ENCODE measurements at places on chromosomes 3 and 15. TPM values are rescaled to one million over a fixed set of nuclear protein-coding genes. Genes with fewer than 3 reads are reported as not detected.

DNA sequence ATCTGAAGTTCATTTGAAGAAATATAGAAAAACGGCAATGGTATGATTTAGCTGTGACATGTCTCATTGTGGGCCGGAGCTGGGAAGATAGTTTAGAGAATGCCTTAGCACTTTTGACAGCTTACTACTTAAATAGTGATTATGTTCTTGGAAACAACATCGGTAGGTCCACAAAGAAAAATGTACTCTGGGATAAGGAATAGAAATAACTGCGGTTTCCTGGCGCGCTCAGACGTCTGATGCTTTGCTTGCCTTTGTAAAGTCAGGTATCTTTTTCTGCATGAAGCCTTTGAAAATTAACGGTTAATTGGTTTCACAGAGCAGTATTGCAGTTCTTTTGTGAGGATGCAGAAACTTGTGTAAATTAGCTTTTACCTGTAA, 1.4 kb downstream of the USP3 start:
- peaks cover 84% of the 10 kb centered on the region for H3K4me1 ChIP-seq
- peaks cover 5% of the 10 kb centered on the region for H3K27me3 ChIP-seq
- H3K36me3 ChIP-seq = no peaks in the 10 kb centered on the region

- no peak overlapping the region for H3K4me3 ChIP-seq
- H3K36me3 ChIP-seq = peaks cover 19% of the 10 kb centered on the region
- H3K4me1 ChIP-seq = peaks cover 10% of the 10 kb centered on the region
- H3K27me3 ChIP-seq = no peaks in the 10 kb centered on the region
Observed at GRCh38 chr3:14898929-14899328, 48.5 kb upstream of the NR2C2 start.

GRCh38 chr3:46098319-46098761, 71.1 kb upstream of the XCR1 start:
- DNase-seq = no peak
- no peaks in the 10 kb centered on the region for H3K27me3 ChIP-seq
- H3K27ac ChIP-seq = peak overlapping the region; percentile 66
- peaks cover 6% of the 10 kb centered on the region for H3K4me1 ChIP-seq

GRCh38 chr3:7695049-7695448, 806.6 kb upstream of the LMCD1 start:
- H3K36me3 ChIP-seq = no peaks in the 10 kb centered on the region
- H3K27me3 ChIP-seq = no peaks in the 10 kb centered on the region
- no peak overlapping the region for H3K27ac ChIP-seq
- H3K4me3 ChIP-seq = no peak overlapping the region

DNA sequence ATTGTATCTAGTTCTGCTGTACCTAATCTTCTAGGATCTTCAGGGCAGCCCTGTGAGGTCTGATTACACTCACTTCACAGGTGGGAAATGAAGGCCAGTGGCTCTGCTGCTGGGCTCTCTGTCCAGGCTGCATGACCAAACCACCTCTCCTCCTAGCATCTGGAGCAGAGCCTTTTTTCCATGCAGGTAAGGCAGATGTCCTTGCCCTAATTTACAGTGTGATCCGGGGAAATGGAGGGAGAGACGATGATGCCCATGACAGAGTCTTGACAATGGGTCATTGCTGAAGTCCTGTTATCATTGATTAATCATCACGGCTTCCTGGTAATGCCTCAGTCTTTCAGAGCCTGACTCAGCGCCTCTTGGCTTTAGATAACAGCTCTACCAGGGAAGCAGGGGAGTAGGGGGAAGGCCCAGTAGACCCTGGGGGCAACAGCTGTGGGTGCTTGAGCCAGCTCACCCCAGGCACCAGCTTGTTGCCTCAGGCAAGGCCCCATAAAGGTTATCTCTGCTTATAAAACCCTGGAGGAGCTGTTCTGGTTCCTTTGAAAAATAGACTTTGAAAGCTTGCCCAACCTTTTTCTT, 153.4 kb downstream of the GABRG3 start:
- H3K27me3 ChIP-seq = no peaks in the 10 kb centered on the region
- peak; percentile 91 for DNase-seq

GRCh38 chr3:184553385-184553784, 8.2 kb upstream of the EPHB3 start:
- H3K27ac ChIP-seq = no peak overlapping the region
- no peak for DNase-seq
- no peaks in the 10 kb centered on the region for H3K27me3 ChIP-seq

DNA sequence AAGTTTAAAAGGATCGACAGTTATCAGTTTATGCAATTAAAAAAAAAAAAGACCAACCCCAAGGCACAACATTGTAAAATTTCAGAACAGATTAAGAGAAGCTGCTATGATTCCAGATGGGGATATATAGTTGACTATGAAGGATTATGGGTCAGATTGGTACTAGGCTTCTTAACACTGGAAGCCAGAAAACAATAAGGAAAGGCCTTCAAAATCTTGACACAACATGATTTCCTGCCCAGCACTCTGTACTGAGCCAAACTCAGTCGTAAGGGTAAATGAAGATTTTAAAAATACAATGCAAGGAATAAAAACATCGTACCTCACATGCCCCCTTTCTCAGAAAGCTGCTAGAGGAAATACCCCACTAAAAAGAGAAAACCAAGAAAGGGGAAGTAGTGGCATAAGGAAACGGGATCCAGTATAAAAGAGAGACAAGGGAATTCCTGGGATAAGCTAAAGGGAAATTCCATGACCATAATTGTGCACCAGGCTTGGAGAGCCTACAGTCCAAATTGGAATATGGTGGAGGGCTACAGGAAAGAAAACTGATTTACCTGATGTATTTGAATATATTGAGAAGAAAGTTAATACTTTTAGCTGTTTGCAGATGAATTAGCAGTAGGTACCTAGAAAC, 27.9 kb downstream of the PIAS1 start:
- H3K27me3 ChIP-seq = no peaks in the 10 kb centered on the region
- H3K36me3 ChIP-seq = no peaks in the 10 kb centered on the region
- DNase-seq = no peak
- peaks cover 88% of the 10 kb centered on the region for H3K4me1 ChIP-seq

DNA sequence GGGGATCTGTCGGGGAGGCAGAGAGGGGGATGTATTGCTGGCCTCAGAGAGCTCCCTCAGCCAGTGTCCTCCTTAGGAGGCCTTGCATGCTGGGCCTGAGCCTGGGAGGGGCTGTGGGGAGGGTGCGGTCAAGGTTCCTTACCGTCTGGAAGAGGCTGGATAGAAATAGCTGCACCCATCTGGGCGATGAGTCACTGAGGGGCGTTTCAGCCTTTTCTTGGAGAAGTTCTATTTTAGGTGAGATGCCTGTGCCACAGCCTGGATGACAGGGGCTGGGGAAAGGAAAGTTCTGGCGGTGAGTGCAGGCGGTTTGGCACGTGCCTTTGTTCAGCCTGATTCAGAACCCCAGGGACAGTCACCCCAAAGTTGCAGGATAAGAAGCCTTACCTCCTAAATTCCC, 35.7 kb upstream of the APEH start:
- H3K27me3 ChIP-seq = no peaks in the 10 kb centered on the region
- H3K36me3 ChIP-seq = no peaks in the 10 kb centered on the region
- no peak overlapping the region for H3K4me3 ChIP-seq
- DNase-seq = no peak
- H3K4me1 ChIP-seq = peaks cover 3% of the 10 kb centered on the region
- H3K27ac ChIP-seq = no peak overlapping the region

DNA sequence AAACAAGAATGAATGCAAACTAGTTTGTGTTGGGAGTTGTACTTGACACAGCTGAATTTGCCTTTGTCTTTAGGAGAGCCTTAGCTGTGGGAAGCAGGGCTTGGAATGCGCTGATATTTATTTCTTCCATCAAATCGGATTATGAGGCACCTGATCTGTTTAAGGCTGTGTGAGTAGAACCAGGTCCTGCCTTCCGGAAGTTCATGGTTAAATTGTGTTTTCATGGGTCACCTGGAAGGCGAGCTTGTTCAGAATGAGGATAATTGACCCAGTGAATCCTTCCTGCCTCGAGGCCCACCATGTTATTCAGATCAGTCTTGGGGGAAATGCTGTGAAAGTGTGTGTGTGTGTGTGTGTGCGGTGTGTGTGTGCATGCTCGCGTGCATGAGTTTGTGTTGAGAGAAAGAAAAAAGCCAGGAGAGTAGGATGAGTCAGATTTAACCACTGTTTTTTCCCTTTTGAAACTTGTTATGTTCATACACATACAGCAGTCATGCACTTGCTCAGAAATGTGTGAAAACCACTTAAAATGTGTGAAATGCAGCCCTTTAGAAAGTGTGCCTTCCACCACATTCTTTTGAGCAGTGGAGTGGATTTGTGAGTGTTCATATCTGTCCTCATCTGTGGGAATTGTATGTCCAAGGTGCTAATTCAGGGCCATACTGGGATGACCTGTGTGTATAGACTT, 36.7 kb downstream of the SMAD3 start:
- H3K36me3 ChIP-seq = no peaks in the 10 kb centered on the region
- no peaks in the 10 kb centered on the region for H3K27me3 ChIP-seq
- peak overlapping the region; percentile 4 for H3K27ac ChIP-seq
- H3K4me1 ChIP-seq = peaks cover 66% of the 10 kb centered on the region
- H3K4me3 ChIP-seq = no peak overlapping the region
- no peak for DNase-seq

- no peaks in the 10 kb centered on the region for H3K27me3 ChIP-seq
Observed at GRCh38 chr15:29457729-29458128, 188.1 kb upstream of the NSMCE3 start.

DNA sequence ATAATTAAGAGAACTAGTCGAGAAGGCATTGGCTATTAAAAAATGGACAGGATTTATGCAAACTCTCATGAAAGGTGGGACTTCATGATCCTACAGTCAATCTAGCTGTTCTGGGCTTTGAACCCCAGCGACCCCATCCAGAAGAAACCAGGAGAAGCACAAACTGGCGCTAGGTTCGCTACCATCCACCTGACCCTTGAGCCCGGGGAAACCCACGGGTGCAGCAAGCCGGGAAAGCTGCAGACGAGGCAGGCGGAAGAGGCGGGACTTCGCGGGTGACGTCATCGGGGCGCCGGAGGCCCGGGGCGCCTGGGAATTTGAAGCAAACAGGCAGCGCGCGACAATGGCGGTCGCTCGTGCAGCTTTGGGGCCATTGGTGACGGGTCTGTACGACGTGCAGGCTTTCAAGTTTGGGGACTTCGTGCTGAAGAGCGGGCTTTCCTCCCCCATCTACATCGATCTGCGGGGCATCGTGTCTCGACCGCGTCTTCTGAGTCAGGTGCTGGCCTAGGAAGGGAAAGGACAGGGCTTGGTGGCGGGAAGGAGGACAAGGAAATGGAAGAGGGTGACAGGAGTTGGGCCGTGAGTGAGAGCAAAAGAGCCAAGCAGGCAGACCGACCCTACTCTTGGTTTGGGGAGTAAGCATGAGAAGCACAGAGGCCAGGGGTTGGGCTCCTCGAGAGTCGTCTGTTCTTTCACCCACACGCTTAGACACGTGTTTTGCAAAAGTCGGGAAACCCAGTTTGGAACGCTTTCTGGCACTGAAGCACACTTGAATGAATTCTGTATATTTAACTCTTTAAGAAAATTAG, at the start of gene UMPS:
Gene UMPS, plus strand, starts transcription at position 324 of the 812 bp plus-strand sequence. Its CDS starts 20 bp downstream, at position 344.
- H3K27ac ChIP-seq = peak within 1 kb of the TSS; percentile 73
- H3K4me3 ChIP-seq = peak within 1 kb of the TSS; percentile 96
- peaks cover 9% of the 10 kb centered on the region for H3K36me3 ChIP-seq

- no peaks in the 10 kb centered on the region for H3K36me3 ChIP-seq
- H3K27me3 ChIP-seq = peaks cover 6% of the 10 kb centered on the region
- H3K4me1 ChIP-seq = no peaks in the 10 kb centered on the region
- no peak overlapping the region for H3K27ac ChIP-seq
Observed at GRCh38 chr15:69288531-69289341, 10.0 kb upstream of the PAQR5 start.

GRCh38 chr3:123533554-123534159, 51.2 kb downstream of the HACD2 start:
- H3K36me3 ChIP-seq = no peaks in the 10 kb centered on the region
- no peak overlapping the region for H3K27ac ChIP-seq
- no peaks in the 10 kb centered on the region for H3K27me3 ChIP-seq
- no peak for DNase-seq

DNA sequence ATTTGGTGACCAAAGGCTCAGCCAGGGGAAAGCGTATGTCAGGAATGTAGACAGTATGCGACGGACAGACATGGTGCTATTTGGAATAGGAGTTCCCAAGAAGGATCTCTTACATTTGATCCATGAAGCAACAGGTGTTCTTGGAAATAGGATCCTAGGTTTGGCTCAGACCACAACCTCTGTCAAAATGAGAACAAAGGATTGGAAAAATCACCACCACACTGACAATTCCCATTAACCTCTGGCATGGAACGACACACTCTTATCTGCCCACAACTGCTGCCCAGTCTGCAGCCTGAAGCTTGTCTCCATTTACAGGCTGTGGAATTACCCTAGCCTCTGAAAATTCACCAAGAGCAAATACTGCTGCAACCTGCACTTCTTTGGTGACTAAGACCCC, 33.6 kb upstream of the LRRN1 start:
- H3K27me3 ChIP-seq = no peaks in the 10 kb centered on the region
- no peak overlapping the region for H3K27ac ChIP-seq
- no peak for DNase-seq

- peaks cover 37% of the 10 kb centered on the region for H3K4me1 ChIP-seq
- peak overlapping the region; percentile 24 for H3K4me3 ChIP-seq
- H3K36me3 ChIP-seq = no peaks in the 10 kb centered on the region
- peak overlapping the region; percentile 23 for H3K27ac ChIP-seq
- no peak for DNase-seq
Observed at GRCh38 chr3:129794311-129795185, 99.0 kb downstream of the TMCC1 start.

DNA sequence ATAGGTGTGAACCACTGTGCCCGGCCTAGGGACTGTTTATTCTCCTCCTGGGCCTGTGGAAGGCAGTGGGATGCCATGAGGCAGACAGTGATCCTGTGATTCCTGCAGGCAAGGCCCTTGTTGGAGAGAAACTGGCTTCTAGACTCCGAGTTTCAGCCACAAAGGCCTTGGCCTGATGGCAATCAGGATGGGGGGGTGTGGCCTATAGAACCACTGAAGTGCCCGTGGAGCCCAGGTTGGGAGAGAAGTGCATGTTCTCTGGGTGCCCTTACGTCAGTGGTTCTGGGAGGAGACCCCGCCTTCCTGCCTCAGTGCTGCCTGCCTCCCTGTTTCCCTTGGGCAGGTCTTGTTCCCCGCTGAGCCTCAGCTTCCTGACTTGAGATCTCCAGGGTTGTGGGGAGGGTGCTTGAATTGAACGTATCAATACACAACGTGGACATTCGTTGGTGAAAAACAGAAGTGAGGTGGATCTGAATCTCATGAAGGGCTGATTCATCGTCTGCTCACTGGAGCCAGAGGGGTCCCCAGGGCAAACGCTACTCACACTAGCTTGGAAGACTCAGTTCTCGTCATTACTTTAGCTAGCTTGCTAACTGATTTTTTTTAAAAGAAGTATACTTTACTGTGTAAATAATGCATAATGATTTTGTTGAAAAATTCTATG, 31.8 kb downstream of the IRAK2 start:
- no peaks in the 10 kb centered on the region for H3K36me3 ChIP-seq
- H3K4me1 ChIP-seq = peaks cover 55% of the 10 kb centered on the region
- no peak for DNase-seq

DNA sequence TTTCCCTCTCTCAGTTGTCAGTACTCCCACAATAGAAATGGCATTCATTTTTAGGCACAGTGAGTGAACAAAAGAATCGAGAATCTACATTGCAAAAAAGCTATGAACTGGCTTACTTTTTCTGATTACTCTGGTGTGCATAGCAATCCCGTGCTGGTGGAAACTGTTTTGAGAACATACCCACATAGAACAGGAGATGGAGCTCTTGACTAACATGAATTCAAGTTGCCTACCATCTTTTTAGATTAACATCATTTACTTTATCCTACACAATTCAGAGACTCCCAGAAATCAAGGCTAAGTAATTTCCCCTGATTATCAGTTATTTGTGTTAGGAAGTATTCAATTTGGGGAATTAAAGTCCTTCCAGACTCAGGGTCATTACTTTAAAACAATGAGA, 326.6 kb downstream of the ARPP21 start:
- no peak for DNase-seq
- H3K4me3 ChIP-seq = no peak overlapping the region
- no peaks in the 10 kb centered on the region for H3K4me1 ChIP-seq
- no peaks in the 10 kb centered on the region for H3K36me3 ChIP-seq
- no peak overlapping the region for H3K27ac ChIP-seq

Gene MYEF2
- total RNA-seq = 28.5 TPM

Gene PRR20G
- not detected for total RNA-seq

Gene FAH
- 14.9 TPM for total RNA-seq

Gene SLC24A5
- total RNA-seq = not detected

Data from esophagus muscularis mucosa (tissue), 4 donors.